ENCODE measurements at places on chromosomes 7 and 10.

- no peak for DNase-seq
These were observed 157.6 kb upstream of the PCBD1 start for GRCh38 chr10:71045936-71046335.

DNA sequence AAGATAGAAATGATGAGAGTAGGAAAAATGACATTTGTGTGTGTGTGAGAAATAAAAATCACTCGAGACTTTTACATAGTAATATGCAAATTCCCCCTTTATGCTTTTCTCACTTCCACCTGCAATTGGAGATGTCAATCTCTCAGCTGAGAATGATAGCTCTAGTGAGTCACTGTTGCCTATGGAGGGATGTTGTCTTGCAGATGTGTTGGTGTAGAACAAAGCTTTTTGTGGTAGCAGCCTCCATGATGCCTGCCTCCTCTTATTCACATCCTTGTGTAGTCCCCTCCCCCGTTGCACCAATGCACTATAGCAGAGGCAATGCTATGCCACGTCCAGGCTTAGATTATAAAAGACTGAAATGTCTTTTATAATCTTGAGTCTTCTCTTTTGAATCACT lies 33.8 kb downstream of the SPAG6 start:
- no peak for DNase-seq

DNA sequence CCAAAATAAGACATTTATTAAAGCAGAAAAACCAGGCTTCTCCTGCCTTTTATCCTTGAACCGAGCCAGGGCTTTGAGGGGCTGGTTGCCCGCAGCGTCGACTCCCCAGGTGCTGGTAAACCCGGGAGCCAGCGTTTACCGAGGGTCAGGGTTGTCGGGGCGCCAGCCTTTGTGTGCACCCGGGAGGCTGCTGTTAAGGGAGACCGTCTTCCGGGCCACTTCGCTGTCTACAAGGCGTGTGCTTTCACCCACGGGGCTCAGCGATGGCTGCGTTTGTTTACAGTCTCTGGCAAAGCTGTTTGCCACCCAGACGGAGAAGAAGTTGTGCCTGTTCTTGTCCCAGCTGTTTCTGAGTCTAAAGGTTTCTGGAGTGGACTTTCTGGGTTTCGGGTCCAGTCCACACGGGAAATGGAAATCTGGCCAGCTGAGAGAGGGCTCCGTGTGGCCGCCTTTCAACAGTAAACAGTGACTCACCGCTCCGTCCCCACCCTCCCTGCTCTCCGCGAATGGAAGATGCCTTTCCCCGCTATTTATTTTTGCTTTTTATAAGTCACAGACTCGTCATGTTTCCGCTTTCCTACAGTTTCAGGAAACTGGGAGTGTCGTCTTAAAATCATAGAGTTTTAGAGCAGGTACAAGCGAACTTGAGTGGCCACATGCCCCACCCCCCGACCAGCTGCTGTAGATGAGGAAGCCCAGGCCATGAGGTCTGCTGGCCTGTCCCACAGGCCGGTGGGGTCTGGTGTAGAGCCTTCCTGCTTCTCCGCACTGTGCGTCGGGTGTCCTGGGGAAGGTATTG lies 2.2 kb downstream of the MAFK start:
- DNase-seq: no peak

DNA sequence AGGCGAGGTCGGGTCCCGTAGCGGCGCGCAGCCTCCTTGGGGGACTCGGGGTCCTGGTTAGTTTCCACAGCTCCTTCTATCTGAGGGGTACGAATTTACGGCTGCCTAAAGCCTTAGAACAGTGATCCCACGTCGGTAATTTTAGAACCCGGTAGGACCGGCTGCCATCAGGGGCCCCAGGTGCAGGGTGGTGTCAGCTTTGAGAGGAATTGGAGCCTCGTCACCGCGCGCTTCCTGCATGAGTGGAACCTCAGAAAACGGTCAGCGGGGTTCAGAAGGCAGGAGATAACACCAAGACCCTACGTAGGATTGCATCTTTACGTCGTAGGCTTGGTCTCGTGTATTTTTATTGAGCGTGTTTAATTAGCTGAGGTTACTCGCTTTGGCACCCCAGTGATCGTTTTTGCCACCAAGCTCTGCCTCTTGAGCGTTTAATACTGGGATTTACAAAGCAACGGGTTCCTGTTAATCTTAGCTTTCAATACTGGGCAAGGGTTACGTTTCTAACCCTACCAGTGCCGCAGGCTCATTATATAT lies 443 bp downstream of the RNF32 start:
- no peak for DNase-seq

DNA sequence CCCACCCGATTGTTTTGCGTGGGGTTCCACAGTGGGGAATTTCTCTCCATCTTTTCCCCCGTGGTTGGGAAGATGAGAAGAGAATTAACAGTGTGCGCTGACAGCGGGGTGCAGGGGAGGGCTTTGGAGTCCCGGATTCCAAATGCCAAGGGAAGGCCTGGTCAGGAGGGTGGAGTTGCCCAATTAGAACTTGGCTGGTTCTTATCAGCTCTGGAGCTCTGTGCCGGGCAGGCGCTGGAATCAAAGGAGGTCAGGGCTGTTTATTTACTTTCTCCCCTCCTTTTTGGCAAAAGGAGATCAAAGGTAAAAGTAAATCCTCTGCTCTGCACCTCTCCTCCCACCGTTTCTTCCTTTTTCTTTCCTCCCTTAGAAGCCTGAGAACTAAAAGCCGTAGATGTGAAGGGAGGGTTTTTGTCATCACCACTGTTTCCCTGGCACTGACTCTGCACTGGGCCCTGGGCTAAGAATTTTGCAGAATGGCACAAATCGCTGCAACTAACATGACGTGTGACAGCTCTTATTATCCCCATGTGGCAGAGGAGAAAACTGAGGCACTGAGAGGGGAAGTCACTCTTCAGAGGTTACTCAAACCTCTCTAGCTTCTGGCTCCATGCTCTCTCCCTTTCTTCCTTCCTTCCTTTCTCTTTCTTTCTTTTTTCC lies 95.2 kb upstream of the ZNF716 start:
- DNase-seq: no peak

GRCh38 chr10:78774999-78775711 lies 293.6 kb upstream of the ZMIZ1 start:
- no peak for DNase-seq

GRCh38 chr7:34497153-34497777 lies 160.8 kb upstream of the NPSR1 start:
- DNase-seq: peak; percentile 6

GRCh38 chr10:77832238-77832637 lies 94.3 kb downstream of the DLG5 start:
- no peak for DNase-seq

GRCh38 chr10:101901340-101901739 lies 57.7 kb upstream of the KCNIP2 start:
- no peak for DNase-seq

GRCh38 chr10:122233857-122234348 lies 37.2 kb upstream of the BTBD16 start:
- DNase-seq: no peak

GRCh38 chr7:112143136-112143535 lies 63.1 kb downstream of the DOCK4 start:
- no peak for DNase-seq

Measured in neural crest cell (in vitro differentiated cells).